ENCODE measurements at places on chromosomes 2 and 18.
A peak's percentile ranks its signal among the peaks of the same experiment; 100 is the strongest.

DNA sequence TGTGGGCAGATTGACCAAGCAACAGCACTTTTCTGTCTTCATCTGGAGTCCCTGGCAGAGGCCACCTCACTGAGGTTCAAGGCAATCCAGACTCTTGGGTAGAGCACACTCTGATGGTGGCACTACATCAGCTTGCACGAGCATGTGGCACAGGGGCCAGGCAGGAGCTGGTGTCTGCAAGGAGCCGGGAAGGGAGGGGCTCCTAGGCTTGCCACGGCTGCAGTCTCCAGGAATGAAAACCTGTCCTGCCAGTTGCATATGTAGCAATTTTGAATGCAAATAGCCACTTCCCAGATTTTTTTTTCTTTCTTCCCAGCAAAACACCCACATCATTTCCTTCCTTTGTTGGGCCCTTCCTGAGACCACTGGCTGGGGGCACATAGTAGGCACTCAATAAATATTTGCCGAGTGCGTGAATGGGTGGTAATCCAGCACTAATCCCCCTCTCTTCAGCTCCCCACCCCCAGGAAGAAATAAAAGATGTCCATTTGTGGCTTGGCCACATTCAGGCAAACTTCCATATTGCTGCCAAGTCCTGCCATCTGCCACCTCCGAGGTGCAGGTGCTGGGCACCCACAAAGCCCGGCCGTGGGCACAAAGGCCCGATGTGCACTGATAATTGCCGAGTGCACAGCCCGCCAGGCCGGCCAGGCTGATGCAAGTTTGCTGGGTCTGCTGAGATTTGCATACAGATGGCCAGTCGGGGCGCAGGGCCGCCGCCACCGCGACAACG is 72.4 kb downstream of the MYCN start:
- no peak for DNase-seq

GRCh38 chr2:141595316-141595920 is 535.4 kb downstream of the LRP1B start:
- DNase-seq = no peak

GRCh38 chr2:47606172-47606571 is 176.8 kb upstream of the MSH6 start:
- DNase-seq = no peak

DNA sequence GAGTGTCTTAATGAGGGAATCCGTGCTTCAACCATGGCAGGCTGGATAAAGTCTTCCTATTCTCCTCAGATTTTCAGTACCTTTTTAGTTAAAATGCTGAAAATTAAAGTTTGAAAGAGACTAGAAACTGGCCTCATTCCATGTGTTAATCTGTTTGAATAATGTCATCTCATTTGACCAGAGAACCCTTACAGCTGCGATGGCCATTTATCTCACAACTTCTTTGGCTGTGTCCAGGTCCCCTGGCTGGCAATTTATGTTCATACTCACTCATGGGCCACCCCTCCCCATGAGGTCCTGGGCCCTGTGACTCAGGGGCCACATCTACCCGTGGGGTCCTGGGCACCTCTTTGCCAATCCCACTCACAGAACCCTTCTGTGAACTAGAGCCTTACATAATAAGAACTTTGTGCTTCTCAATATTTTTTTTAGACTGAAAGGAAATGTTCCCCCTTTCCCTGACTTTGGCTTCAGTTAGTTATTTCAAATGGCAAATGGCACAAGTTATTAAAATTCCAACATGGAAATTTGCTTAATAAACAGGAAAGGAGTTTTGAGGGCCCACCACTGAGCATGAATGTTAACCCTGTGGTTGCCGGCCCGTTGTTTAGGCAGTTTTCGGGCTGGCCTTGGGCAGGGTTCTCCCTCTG is 134.6 kb downstream of the UXS1 start:
- no peak for DNase-seq

DNA sequence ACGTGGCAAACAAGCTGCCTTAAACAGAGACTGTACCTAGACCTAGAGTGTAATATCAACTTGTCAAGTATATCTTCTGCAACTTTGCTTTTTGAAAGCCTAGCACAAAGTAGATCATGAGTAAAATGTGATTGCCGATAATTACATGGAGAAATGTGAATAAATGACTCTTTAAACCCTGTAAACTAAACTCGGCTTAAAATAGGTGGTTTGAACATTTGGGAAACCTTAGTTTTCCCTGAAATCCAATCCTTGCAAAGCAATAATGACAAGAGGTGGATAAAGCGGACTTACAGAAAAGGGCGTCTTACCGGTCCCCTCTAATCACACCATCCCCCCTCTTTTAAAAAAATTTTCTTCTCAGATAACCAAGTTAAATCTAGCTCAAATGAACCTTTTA is 549 bp upstream of the PSMD14 start:
- DNase-seq = no peak

DNA sequence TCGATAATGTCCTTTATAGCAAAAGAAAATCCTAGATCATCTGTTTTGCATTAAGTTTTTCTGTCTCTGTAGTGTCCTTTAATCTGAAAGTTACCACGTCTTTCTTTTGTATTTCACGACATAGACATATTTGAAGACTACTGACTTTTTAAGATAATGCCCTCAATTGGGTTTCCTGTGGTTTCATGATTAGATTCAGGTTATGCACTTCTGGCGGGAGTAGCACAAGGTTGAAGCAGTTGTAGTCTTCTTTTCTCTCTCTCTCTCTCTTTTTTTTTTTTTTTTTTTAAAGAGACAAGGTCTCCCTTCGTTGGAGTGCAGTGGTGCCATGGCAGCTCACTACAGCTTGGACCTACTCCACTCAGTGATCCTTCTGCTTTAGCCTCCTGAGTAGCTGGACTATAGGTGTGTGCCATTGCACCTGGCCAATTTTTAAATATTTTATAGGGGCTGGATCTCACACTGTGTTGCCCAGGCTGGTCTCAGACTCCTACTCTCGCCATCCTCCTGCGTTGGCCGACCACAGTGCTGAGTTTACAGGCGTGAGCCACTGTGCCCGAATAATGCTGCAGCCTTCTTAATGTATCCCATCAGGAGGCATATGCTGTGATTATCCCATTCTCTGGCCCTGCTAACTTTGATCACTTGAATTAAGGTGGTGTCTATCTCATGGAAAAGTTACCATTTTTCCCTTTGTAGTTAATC is 3.9 kb downstream of the INPP4A start:
- no peak for DNase-seq

DNA sequence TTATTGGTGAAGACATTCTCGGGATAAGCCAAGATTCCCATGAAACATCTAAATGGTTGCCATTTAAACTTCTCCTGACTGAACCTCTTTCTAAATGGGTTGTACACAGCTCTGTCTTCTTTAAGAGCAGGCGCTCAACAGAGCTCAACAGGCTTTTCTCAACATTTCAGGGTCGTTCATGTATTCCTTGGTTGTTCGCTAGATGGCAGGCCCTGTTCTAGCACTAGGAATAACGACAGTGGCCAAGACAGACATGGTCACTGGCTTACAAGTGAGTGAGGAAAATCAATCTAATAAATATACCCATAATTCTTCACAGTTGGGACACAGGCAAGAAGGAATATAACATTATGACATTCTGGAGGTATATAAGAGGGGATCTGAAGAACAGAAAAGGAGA is 154.5 kb downstream of the SMAD2 start:
- DNase-seq = no peak

GRCh38 chr2:72973566-72974435 is 56.5 kb downstream of the EMX1 start:
- peak; percentile 74 for DNase-seq

DNA sequence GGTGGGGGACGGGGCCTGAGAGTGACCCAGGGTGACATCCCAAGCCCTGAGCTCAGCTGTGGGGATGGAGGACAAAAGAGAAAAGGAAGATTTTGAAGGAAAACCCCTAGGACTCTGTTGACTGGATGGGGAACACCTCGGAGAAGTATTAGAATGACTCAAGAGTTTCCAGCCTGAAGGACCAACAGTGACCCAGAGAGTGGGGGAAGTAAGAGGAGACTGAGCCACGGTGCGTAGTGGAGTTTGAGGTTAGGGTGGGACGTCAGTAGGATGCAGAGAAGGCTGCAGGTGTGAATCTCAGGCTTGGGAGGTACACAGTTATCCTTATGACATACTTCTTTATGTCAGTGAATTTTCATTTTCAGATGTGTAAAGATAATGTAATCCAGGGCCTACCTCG is 119.5 kb downstream of the NCK2 start:
- DNase-seq = no peak

- DNase-seq = no peak
Measured at GRCh38 chr18:31227497-31228229, 65.0 kb upstream of the DSC1 start.

GRCh38 chr2:202165945-202166344 is 72.5 kb downstream of the SUMO1 start:
- peak; percentile 21 for DNase-seq

DNA sequence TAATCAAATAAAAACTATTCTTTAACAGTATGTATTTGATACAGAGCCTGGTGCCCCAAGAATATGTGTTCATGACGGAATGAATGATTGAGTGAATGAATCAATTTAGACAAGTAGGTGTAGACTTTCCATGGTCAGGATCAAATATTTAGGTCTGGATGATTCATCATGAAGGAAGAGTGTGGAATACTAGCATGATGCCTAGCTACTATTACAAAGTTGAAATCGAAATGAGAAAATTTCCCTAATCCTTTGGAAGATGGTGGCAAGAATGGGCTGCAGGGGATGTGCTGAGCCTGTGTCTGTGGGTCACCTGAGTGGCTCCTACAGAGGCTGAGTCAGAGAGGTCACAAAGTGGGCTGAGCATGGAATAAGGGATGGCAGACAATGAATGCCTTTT is 3.1 kb upstream of the MALT1 start:
- no peak for DNase-seq

GRCh38 chr2:95353055-95353575 is 49.4 kb upstream of the FAHD2A start:
- DNase-seq = no peak

- no peak for DNase-seq
Measured at GRCh38 chr2:45946023-45946422, 294.5 kb downstream of the PRKCE start.

DNA sequence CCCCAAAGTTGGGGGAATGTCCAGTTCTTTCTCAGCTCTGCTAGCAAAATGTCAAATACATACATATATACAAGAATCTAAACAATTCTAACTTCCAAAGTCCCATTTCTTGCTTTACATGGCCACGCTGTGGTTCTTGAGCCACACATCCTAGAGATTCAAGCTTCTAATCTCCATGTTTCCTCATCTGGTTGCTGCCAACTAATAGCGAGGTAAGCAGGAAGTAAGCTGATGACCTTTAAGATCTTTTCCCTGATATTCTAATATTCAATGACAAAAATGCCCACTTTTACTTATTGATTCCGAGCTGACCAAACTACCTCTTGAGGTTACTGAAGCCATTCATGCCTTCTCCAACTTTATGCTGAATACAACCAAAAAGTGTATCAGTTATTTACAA is 3.3 kb downstream of the VPS54 start:
- peak; percentile 23 for DNase-seq

DNA sequence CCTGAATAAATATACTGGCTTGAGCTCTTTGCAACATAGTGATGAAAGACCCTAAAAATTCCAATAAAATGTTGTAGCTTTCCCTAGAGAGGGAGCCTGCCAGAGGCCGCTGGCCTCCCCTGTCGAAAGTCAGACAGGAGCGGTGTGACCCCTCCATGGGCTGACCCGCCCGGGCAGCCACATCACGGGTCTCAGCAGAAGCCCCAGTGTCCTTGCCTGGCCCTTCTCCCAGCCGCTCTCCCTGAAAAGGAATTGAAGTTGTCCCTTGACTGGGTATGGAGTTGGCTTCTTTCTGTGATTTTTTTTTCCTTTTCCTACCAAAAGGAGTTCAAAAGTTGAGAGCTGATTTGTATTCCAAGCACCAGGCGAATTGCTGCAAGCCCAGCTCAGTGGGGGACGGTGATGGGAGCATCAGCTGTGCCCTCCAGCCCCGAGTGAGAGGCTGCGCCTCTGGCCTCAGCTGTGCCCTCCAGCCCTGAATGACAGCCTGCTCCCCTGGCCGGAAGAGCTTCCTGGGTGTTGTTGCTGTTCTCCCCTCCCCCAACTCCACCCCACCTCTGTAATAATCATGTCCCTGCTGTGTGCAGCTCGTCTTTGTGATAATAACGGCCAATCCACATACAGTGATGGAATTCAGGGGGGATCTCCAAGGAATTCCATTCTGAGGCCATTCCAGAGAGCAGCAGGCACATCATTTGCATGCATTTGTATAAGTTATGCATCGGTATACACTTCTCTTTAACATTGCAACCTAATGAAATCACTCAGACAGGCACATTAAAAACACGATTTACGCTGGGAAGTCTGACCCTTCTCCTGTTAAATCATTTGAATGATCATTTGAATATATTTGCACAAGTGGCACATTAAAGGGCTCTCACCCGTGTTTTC is 501.0 kb downstream of the EIPR1 start:
- no peak for DNase-seq

DNA sequence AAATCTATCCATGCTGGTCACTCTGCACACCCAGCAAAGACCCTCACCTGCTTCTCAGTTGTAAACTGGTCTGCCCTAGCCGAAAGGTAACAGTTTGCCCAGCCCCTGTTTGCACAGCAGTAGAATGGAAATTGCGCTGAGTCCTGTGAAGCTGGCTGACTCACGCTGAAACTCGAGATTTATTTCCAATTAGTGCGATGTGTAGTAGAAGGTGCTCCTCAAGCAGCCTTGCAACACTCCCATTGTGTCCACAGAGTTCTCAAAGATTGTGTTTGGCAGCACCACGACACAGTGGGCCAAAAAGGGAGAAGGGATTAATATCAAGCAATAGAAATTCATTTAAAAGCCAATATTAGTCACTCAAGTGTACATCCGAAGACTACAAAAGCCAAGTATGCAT is 21.7 kb upstream of the APCDD1 start:
- no peak for DNase-seq

- peak; percentile 60 for DNase-seq
Measured at GRCh38 chr2:109128616-109129355, at the start of gene SH3RF3. Gene SH3RF3 (plus strand): TSS chr2:109129205.

DNA sequence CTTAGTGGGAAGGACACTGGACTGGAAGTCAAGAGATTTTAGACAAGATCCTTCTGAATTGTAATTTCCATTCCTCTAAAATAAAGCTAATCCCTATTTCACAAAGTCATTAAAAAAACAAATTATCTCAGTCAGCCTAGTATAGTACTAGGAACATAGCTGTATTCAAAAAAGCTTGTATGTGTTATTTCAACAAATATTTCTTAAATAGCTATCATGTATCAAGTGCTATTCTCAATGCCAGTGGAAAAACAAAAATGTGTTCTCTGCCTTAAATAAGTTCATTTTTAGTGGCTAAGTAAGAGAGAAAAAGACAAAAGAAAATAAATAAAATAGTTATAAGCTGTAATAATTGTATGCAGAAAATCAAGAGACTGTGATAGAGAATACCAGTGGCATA is 541.8 kb upstream of the CDH2 start:
- no peak for DNase-seq

DNA sequence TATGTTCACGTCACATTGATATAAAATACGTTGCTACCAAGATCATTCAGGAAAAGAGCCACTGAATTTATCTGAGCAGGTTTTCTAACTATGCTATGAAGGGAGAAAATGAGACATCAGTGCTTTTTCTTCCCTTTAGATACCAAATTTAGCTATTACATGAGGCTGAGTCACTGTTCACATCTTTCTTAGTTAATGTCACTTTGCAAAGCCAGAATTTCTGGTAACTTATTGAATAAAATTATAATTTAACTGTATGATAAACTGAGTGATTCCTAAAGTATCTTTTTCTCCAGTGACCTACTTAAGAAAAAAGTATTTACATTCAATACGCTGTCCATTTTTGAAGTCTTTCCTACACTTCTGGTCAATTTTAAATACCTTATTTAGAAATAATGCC is 22.7 kb downstream of the C1D start:
- no peak for DNase-seq

GRCh38 chr2:181574321-181574720 is 82.6 kb downstream of the CERKL start:
- DNase-seq = no peak

GRCh38 chr18:54086863-54087262 is 137.6 kb downstream of the MBD2 start:
- no peak for DNase-seq

All from suppressor macrophage treated with lipopolysaccharide for 4 hours (primary cell).